ENCODE measurements at places on chromosomes 2 and 18.

DNA sequence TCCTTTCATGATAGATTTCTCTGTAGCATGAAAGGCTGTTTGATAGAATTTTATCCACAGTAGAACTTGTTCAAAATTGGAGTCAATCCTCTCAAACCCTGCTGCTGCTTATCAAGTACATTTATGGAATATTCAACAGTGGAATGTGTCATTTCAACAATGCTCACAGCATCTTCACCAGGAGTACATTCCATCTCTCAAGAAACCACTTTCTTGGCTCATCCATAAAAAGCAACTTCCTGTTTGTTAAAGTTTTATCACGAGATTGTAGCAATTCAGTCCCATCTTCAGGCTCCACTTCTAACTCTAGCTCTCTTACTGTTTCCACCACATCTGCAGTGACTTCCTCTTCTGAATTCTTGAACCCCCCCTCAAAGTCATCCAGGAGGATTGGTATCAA is 29.4 kb downstream of the PDCL3 start:
- DNase-seq: no peak

- DNase-seq: no peak
Measured at GRCh38 chr2:85776672-85777071, 22.9 kb downstream of the ATOH8 start.

- no peak for DNase-seq
Measured at GRCh38 chr2:40178971-40179370, 272.9 kb downstream of the SLC8A1 start.

- no peak for DNase-seq
Measured at GRCh38 chr2:60746318-60746717, 9.8 kb upstream of the PAPOLG start.

- DNase-seq: no peak
Measured at GRCh38 chr2:191530618-191531017, 147.3 kb upstream of the NABP1 start.

DNA sequence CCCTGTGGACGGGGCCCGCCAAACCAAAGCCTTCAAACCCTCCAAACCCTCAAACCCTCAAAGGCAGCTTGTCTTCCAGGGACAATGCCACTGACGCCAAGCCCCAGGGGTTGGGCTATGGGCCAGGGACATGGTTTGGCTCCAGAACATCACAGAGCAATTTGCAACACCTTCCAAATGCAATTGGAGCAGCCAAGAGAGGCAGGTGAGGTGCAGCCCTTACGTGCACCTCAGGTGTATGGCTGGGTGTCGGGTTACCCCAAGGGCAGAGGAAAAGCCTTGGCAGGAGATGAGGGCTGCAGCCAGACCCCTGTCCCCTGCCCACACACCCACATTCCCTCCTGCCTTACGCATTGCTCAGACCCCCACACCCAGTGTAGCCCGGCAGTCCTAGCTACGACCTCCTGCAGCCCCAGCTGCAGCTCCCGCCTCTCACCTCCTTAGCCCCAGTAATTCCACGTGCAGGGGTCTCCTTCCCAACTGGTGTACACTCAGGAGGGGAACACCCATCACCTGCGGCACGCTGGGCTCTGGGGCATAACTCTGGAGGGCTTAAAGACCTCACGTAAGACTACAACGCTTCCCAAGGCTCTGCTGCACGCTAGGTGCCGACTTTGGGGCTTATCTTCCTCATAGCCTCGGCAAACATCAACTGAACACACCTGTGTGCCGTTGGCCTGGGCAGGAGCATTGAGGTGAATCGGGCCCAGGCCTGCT is 88.7 kb downstream of the TFCP2L1 start:
- DNase-seq: no peak

DNA sequence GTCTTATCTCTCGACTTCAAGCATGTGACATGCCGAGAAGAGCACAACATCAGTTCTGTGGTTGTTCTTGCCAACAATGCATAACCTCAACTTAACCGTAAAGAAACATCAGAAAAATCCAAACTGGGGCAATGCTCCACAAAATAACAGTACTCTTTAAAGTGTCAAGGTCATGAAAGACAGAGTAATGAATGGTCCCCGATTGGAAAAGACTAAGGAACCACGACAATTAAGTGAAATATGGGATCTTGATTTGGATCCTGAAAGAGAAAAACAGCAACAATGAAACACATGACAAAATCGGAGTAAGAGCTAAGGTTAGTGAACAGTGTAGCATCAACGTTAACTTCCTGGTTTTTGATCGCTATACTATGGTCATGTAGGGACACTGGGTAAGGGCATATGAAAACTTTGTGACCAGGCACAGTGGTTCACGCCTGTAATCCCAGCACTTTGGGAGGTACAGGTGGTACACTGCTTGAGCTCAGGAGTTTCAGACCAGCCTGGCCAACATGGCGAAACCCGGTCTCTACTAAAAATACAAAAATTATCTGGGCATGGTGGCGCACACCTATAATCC is 55.2 kb downstream of the UNC50 start:
- no peak for DNase-seq

DNA sequence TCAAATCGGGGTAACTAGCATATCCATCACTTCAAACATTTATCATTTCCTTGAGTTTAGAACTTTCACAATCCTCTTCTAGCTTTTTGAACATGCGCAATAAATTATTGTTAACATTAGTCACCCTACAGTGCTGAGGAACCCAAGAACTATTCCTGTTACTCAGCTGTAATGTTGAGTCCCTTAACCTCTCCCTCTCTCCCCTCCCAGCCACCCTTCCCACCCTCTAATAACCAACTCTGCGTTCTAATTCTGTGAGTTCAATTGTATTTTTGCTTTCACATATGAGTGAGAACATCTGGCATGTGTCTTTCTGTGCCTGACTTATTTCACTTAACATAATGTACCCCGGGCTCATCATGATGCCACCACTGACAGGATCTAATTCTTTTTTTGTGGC is 78.6 kb upstream of the RANBP2 start:
- no peak for DNase-seq

DNA sequence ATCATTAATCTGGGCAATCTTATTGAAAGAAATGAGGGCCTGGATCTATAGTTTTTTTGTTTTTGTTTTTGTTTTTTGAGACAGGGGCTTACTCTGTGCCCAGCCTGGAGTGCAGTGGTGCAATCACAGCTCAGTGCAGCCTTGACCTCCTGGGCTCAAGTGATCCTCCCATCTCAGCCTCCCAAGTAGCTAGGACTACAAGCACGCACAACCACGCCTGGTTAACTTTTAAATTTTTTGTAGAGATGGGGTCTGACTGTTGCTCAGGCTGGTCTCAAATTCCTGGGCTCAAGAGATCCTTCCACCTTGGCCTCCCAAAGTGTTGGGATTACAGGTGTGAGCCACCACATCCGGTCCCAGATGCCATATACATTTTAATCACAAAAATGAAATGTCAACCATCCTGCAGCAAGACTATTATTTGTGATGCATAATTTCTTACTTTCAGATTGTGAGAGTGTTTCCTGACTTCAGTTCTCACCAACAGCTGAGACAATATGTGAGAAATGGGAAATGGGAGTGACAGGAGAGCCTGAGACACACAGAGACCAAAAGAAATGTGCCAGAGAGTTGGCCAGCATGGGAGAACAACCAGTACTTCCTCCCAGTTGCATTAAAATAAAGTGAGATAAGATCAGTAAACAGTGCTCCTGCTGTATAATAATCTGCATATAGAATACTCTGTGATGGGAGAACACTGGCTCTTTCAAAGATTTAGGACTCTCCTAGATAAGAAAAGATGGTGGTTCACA is 87.6 kb downstream of the METTL8 start:
- no peak for DNase-seq

GRCh38 chr2:203583084-203583695 is 48.1 kb upstream of the RAPH1 start:
- no peak for DNase-seq

GRCh38 chr2:134420259-134420658 is 166.4 kb downstream of the MGAT5 start:
- DNase-seq: no peak

DNA sequence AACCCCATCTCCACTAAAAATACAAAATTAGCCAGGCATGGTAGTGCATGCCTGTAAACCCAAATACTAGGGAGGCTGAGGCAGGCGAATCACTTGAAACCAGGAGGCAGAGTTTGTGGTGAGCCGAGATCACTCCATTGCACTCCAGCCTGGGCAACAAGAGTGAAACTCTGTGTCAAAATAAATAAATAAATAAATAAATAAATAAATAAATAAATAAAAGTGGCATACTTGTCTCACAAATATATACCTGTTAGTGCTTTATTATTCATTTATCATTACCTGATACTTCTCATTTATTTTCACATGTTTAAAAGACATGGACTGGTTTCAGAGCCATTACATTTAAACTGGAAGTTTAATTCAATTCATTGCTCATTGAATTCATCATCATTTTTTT is 491.4 kb upstream of the CDH7 start:
- no peak for DNase-seq

- DNase-seq: no peak
Measured at GRCh38 chr2:63699549-63699839, 110.7 kb downstream of the MDH1 start.

DNA sequence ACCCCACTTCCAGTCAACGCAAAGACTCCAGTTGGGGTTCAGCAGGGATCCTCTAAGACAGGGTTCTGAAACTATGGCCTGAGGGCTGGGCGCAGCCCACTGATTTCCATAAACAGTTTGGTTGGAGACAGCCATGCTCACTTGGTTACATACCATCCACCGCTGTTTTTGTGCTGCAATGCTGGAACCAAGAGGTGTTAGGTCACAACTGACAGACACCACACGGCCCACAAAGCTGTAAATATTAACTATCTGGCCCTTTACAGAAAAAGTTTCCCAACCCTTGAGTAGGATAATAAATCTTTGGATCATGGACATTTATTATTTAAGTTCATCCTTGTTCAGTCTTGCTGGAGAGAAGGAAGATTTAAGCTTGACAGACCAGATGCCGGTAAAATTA is 8.4 kb upstream of the CD226 start:
- no peak for DNase-seq

DNA sequence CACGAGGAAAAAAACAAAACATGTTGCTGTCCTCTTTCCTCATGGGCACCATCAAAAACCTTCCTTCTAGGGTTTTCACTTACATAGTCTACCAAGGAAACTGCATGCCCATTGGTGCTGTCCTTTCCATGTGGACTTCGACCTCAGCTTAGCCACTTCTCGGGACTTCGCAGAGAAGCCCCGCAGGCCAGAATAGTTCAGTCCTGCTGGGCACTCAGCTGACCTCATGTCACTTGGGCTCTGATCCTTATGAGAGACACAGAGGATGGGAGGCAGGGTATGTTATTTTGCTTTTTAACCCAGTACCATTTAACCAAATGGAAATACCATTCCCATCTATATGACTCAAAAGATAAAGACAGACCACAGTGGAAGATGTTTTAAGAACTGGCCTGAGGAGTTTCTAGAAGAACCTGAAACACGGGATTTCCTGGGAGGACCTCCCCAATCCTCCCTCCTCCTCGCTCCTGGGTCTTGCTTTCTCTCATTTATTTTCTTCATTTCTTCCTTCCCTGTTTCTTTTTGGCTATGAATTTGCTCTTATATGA is 28.4 kb downstream of the AAK1 start:
- DNase-seq: no peak

- DNase-seq: no peak
Measured at GRCh38 chr2:191029280-191029950, 15.4 kb upstream of the STAT1 start.

DNA sequence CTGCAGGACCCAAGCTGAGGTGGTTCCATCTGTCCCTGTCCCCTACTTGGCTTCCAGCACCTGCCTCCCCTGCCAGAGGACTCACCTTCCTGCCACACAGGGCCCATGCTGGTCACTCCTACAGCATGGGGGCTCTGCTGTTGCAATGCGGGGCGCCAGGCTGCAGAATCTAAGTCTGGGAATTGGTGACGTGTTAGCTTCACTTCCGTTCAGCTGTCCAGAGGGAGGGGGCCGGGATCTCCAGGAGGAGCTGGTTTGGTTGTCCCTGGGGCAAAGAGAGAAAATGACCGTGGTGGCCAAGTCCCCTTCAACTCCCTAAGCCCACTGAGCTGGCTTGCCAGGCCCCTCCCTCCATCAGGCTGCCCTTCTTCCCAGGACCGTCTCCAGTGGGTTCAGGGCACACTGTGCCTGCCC is 69.5 kb downstream of the IL1R2 start:
- no peak for DNase-seq

DNA sequence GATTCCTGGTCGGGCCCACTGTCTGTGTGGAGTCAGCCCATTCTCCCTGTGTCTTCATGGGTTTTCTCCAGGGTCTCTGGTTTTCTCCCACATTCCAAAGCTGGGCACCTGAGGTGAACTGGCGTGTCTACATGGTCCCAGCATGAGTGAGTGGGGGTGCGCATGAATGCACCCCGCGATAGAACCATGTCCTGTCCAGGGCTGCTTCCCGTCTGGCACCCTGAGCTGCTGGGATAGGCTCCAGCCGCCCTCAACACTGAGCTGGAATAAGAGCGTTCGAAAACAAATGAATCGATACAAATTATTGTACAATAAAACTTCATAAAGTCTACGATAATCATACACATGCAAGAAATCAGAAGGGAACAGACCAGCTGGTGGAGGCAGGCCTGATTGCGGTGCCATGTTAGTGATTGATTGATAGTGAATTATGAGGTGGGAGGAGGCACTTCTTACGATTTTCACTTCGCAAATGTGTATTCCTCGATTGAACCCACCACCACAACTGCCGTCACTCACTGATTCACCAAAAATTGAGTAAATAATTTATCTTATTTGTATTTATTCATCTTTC is 186.6 kb downstream of the MGAT5 start:
- DNase-seq: no peak

DNA sequence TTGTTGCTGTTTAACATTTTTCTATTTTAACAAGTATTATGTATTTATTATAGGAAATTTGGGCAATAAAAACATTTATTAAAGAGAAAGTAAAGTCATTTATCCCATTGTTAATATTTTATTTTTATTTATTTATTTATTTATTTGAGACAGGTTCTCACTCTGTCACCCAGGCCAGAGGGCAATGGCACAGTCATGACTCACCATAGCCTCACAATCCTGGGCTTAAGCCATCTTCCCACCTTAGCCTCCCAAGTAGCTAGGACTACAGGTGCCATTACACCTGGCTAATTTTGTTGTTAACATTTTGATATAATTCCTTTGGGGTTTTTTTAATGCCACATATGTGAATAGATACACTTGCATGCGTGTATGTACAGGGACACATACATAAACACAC is 165.9 kb upstream of the STON1 start:
- no peak for DNase-seq

GRCh38 chr2:97722227-97722626 is 8.9 kb downstream of the ZAP70 start:
- DNase-seq: no peak

DNA sequence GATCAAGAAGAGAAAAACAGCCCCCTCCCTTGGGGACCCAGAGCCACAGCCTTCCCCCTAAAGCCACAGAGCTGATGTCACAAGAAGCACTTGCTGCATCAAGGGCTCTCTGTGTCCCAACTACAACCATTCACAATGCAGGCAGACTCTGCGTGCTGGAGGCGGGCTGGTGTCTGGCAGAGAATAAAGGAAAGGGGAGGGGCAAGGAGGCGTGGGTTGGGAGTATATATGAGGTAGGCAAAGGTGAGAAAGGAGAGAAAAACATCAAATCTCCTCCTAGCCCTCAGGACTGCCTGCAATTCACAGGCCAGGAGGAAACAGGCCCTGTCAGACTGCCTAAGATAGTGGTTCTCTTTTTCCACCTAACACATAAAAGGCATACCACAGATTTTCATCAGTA is 48.8 kb upstream of the IHH start:
- no peak for DNase-seq
